ENCODE measurements at places on chromosomes 12 and 14.
A peak's percentile ranks its signal among the peaks of the same experiment; 100 is the strongest.

- ATAC-seq = no peak
These were observed 1.7 kb upstream of the SUOX start for GRCh38 chr12:55995366-55995765.

DNA sequence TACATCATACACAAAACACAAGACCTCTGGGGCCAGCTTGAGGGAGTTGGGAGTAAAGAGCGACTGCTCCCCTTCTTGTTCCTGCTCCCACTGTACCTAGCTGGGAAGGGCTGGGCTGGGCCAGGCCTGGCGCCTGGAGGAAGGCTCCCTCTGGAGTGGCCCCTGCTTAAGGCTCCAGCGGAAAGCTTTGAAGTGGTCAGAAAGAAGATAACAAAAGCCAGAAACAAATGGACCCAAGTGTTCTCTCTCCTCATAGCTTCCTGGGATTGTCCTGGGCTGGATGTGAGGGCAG, 25.3 kb downstream of the PRPF40B start:
- no peak for ATAC-seq

DNA sequence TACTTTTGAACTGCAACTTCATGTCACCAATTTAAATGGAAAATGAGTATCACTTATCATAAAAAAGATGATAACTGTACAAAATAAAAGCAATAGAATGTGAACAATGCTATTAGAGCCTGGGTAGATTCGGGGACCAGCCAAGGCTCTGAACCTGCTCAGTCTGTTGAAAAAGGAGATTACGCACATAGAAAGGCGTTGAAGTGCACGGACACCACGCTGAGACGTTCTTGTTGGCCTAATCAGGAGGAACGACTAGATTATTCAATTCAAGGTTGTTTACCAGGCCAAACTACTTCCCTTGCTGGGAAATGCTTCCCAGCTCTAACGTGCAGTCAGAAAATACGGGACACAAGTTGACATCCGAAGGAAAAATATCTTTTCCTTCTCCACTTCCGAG, 23.5 kb upstream of the BDKRB1 start:
- no peak for ATAC-seq

DNA sequence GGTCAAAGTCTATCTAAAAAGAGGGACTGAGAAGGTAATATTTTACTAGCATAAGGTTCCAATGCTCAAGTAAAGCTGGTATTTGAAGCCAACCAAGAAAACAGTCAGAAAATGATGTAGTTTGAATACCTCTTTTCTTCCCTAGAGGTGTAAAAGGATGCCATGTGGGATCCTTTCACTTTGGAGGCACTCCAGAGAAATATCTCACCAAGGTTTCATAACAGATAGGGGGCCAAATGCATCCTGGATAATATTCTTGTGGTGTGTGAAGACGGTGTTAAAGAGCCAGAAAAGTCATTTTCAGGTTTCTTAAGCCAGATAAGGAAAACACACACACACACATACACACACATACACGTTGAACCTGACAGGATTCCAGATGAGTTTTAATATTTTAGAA, 136.1 kb upstream of the PRKD1 start:
- ATAC-seq = no peak

GRCh38 chr12:120215357-120215735, 14.4 kb upstream of the RPLP0 start:
- ATAC-seq = no peak

GRCh38 chr12:115572440-115572839, 705.1 kb downstream of the MED13L start:
- ATAC-seq = no peak

- ATAC-seq = no peak
These were observed 1441.9 kb upstream of the FLRT2 start for GRCh38 chr14:84087986-84088531.

DNA sequence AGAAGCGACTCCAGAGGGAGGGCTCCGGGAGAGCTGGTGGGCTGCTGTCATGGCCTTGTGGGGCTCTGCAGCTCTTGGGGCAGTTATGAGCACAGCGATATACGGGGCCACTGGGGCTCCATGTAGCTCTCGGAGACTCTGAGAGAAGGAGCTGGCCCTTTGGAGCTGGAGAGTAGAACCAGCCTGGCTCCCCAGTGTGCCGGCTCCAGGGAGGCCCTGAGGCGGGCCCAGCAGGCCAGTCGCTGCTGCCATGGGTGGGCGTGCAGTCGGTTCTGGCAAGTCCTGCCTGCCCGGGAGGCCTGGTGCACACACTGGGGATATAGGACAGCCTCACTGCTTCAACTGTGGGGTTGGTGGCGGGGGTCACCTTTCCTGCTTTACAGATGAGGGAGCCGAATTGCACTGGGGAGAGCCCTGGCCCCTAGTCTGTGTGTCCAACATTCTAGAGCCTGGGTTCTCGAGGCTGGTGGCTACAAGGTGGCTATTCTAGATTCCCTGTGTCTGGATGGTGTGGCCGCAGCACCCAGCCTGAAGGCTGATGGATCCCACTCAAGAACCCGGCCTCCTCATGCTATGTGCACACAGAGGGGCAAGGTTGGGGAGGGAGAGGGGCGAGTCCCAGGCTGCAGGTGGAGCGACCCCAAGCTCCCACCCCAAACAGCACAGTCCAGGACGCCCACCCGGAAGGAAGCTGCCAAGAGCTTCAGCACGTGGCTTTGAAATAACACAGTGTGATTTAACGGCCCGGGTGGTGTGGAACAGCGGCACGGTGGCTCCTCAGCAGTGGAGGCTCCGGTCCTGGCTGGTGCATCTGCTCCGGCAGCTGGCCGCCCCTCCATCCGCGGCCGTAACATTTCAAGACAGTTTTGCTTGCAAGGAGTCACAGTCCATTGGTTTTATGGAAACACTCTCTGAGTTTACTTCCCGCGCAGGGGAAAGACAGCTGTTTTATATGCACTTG, 188.3 kb upstream of the C14orf180 start:
- no peak for ATAC-seq

- ATAC-seq = peak; percentile 77
These were observed 1.1 kb upstream of the NFATC4 start for GRCh38 chr14:24366721-24367513.

DNA sequence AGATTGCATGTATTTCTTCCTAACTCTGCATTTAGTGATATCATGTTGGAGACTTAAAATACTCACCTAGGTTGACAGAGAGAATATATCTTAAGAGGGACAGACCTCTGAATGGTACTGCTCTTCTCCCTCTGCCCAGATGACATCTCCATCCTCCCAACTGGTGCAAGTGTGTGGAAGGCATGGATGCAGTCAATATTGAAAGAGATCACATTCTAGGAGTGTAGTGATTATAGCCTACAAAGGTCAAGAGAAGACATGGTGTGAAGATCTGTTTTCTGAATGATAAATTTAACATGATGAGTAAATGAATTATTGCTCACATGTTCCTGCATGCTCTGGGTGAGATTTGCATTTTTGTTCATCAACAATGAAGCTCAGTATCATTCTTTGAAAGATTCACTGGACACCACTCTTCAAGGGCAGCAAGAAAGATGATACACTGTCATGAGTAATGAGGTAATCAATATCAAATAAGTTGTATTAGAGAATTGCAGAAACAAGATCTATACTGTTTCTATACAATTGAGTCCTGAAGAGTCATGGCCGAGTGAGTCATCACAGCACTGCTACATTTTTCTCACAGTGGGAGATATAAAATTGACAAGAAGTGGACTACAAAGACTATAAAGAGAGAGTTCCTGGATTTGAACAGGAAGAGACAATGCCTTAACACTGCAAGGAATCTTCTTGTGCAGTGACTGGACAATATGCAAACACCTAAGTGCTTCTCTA, 183.3 kb upstream of the KRR1 start:
- ATAC-seq = no peak

GRCh38 chr14:72606879-72607278, 287.0 kb downstream of the DPF3 start:
- no peak for ATAC-seq

DNA sequence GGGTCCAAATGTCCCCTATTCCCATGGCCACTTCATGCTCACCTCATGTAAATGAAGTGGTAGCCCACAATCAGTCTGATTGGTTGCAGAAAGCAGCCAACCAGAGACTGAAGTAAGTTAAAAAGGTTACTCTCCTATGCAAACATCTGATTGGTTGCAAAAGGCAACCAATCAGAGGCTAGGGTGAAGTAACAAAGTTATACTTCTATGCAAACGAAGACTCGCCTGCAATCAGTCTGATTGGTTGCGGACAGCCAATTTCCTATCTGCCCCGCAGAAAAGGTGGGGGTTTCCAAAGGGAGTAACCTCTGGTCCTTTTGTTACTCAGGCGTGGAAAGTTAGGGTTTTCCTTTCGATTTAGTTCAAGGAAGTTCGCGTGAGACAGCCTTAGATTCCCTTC, 208.1 kb upstream of the NEDD1 start:
- no peak for ATAC-seq
